ENCODE measurements at places on chromosomes 7 and 10.

- DNase-seq, result no peak
Measured at GRCh38 chr10:115659616-115660015, 566.5 kb downstream of the ATRNL1 start.

DNA sequence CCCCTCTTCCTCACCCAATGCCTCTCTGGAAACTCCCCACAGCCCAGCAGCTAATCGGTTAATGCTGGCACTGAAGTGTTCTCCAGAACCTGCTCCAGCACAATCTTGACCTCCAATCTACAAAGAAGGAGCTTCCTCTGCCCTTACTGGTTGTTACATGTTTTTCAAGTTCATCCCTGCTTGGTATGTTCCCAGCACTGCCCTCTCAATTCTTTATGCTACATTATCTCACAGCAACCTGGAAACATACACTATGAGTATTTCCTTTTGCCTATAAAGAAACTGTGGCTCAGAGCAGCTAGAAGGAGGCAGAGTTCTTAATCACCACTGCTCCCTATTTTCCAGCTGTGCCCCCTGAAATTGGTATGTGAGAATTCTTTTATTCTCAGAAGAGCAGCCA lies 84.1 kb upstream of the KMT2E start:
- DNase-seq, result no peak

DNA sequence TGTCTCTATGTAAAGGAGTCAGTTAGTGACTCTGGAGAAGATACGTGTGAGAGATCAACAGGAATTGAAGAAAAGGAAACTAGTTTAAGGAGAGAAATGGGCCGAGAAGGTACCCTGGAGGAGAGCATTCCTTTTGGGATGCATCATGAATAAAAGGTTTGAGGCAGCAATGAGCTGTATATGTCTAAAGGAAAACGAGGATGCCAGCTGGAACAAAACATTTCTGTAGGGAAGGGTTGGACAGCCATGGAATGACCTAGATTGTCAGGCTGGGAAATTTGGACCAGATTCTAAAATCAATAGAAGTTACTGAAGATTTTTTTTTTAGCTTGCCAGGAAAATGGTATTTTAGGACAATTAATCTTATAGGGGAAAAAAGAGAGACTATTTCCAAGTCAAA lies 17.2 kb upstream of the MPP7 start:
- no peak for DNase-seq

GRCh38 chr10:36771725-36772124 lies 353.7 kb upstream of the ANKRD30A start:
- DNase-seq, result no peak

DNA sequence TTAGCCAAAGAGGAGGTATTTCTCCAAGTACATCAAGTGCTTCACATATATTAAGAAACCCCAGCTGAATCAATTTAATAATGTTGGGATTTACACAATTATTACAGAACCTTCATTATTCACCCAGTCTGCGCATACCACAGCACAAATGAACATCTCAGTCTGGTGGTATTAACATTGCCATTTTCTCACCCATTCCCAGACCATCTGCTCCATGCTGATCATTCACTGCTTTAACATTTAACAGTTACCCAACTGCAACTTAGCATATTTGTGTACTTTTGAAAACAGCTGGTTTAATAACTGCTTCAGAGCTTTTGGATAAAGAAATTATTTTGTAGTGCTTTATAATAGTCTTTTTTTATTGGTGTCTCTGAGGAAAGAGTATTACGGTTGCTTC lies 1072.1 kb downstream of the NXPH1 start:
- peak; percentile 59 for DNase-seq

GRCh38 chr7:143463556-143463955 lies 14.1 kb upstream of the TAS2R41 start:
- no peak for DNase-seq

DNA sequence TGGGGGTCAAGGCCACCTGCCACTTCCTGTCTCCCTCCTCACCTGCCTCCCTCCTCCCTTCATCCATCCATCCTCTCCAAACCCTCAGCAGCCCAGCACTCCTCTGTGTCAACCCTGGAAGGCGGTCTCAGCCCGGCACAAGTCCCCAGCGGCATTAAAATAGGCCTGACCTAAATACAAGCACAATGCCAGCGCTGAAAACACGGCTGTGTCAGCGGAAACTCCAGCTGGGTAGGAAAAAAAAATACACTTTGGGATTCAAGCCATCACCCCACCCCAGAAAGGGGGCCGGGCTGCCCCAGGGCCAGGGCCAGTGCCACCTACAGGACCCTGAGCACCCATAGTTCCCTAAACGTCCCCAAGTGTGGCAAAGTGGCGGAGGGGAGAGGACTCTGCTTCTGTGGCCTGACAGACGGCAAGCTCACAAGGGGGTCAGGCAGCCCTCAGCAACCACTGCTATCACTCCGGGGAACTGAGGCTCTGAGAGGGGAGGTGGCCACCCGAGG lies 22.7 kb upstream of the GTF2IRD1 start:
- DNase-seq, result no peak

- DNase-seq, result no peak
Measured at GRCh38 chr10:105259201-105259600, 618.1 kb downstream of the SORCS3 start.

GRCh38 chr10:115866691-115867090 lies 406.3 kb downstream of the GFRA1 start:
- DNase-seq, result no peak

GRCh38 chr10:99765672-99766301 lies 16.7 kb upstream of the ABCC2 start:
- DNase-seq, result no peak

- DNase-seq, result no peak
Measured at GRCh38 chr10:113475381-113475807, 77.5 kb upstream of the HABP2 start.

GRCh38 chr10:70656489-70656888 lies 15.8 kb upstream of the ADAMTS14 start:
- no peak for DNase-seq

DNA sequence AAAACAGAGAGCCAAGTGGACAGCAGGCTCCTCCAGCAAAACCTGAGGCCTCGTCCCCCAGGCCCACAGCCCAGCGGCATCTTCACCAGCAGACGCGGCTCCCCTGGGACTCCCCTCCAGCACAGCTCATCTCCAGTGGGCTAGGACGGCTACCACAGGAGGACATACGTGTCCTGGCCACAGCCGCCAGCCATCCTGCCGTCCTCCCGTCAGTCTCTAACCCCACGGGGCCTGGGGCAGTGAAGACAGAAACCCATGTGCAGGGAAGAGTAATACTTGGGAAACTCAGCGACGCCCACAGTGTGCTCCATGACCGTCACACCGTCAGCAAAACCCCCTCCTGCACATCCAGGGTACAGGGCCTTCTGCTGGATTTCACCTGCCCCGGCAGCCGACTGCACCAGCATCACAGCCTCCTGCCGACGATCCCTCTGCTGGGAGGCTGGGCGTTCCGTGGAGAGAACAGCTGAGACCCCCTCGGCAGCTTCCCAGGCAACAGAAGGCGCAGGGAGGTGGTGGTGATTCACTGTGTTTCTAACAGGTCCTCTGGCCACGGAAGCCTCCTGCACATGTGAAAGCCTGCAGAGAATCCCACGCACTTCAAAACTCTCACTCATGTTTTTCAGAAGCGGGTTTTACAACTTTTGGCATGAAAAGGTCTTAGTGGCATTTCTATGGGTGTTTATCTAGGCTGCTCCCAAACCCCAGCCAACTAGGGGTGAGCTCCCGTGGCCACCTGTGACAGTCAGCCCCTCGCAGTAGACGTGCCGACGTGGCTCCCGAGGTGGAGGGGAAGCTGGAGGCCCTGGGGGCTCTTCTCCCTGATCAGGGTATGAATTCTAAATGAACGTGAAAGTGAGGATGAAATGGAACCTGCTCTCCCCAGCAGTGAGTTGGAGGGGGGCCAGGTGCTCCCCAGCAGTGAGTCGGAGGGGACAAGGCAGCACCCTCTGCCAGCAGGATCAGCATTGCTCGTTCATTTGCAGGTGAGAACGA lies 513.5 kb downstream of the PTPRN2 start:
- no peak for DNase-seq

GRCh38 chr10:14259696-14260566 lies 70.8 kb downstream of the FRMD4A start:
- DNase-seq, result no peak

GRCh38 chr7:94907026-94907810 lies at the start of gene PPP1R9A:
Gene PPP1R9A, plus strand, starts transcription at chr7:94907594. Its CDS starts 2,520 bp downstream, at chr7:94910114.
- DNase-seq, result no peak

DNA sequence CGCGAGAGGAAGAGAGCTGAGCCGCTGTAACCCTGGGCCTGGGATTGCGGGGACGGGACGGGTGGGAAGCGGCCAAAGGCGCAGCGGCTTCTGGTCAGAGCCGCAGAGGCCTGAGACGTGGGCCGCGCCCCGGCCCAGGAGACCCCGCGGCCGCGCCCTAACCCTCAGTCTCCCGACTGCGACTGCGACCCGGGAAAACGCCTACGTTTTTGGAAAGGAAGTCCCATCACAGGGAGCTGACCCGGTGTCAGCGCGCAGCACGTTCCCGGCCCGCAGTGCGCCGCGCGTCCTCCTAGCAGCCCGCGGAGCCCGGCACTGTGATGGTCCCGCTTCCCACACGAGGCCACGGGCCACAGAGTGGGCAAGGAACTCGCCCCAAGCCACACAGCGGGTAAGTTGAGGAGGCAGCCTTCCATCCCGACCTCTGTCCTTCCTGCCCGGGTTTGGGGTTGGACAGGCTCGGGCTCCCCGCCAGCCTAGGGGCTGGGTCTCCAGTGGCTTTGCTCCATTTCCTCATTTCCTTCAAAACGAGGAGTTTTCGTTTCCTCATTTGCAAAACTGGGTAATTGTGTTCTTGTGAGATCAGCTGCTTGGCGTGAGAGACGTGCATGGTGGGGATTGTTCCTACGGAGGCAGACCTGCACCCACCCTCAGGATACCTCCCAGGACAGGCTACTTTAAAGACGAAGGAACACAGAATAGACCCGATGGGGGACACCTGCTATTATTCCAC lies 1.2 kb downstream of the GPNMB start:
- DNase-seq, result no peak

- no peak for DNase-seq
Measured at GRCh38 chr10:30455816-30456215, 21.8 kb downstream of the MAP3K8 start.

DNA sequence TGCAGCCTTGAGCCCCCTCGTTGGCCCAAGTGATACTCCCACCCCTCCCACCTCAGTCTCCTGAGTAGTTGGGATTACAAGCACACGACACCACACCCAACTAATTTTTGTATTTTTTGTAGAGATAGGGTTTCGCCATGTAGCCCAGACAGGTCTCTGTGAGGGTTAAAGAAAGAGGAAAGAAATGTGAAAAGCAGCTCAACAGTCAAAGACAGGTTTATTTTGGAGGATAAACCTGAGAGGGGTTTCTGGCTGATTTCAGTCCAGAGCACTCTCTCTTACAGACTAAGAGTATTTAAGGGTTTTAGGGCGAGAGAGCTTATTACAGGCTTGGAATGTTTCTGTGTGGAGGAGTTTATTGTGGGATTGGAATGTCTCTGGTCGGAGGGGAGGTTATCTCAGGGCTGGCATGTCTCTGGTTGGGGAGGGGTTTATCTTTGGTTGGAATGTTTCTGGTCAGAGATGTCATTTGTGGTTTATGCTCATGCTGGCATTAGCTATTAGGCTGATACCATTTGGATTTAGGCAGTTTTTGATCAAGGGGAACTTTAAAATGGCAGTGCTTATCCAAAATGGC lies 26.1 kb upstream of the SNX10 start:
- no peak for DNase-seq

Measured in NCI-H1694 (cell line).